T-cell (primary cell): ENCODE measurements at places on chromosomes 1 and 21.
A peak's percentile ranks its signal among the peaks of the same experiment; 100 is the strongest.

DNA sequence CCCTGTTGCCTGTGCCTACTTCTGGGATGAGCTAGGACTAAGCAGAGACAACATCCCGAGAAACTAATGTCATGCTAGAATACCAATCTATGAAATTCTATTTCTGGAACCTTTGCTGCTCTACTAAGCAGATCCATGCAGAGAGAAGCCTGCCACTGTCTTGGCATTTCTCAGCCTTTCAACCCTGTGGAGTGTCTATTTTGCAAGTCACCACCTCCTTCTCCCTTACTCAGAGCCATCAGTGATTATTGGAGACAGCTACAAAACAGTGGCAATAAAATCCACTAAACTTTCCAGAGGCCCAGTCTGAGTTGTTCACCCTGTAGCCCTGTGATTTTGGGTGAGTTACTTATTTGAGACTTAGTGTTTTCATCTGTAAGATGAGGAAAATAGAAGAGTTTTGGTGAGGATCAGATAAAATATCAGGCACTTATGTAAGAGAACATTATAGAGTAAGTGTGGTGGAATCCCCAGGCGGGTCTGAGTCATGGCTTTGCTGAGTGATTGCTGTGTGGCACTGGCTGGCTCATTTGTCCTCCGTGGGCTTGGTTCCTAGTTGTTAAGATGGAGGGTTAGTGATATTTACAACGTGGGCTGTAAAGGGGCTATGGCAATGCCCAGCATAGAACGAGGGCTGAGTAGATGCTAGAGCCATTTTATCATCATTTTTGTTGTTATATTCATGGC, 61.1 kb downstream of the FMN2 start:
- H3K27me3 ChIP-seq: no peaks in the 10 kb centered on the region
- no peak overlapping the region for H3K4me3 ChIP-seq
- no peaks in the 10 kb centered on the region for H3K4me1 ChIP-seq
- H3K36me3 ChIP-seq: no peaks in the 10 kb centered on the region

- no peaks in the 10 kb centered on the region for H3K27me3 ChIP-seq
- no peaks in the 10 kb centered on the region for H3K36me3 ChIP-seq
- peaks cover 60% of the 10 kb centered on the region for H3K4me1 ChIP-seq
- peak overlapping the region; percentile 71 for H3K27ac ChIP-seq
- H3K4me3 ChIP-seq: peak overlapping the region; percentile 80
Measured at GRCh38 chr1:8423692-8424538, 106.0 kb downstream of the SLC45A1 start.

DNA sequence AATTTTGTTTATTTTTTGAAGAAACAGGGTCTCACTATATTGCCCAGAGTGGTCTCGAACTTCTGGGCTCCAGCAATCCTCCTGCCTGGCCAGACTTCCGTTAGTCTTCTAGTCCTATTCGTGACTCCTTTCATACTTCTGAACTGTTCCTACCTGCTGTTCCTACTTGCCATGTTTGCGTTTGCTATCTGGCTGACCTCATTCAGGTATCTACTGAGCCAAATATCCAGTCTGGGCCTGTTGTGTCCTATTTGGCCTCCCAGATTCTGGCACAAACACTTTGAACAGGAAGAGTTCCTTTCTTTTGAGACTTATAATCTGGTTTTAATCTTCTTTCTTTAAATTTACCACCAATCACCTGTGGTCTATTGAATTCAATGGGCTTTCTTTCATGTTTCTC, 6.9 kb upstream of the NR1I3 start:
- no peaks in the 10 kb centered on the region for H3K27me3 ChIP-seq
- H3K27ac ChIP-seq: no peak overlapping the region
- no peaks in the 10 kb centered on the region for H3K36me3 ChIP-seq
- no peak for DNase-seq
- no peak overlapping the region for H3K4me3 ChIP-seq

GRCh38 chr1:233843525-233844204, 60.8 kb upstream of the SLC35F3 start:
- H3K4me3 ChIP-seq: no peak overlapping the region
- H3K4me1 ChIP-seq: no peaks in the 10 kb centered on the region
- no peak for DNase-seq
- H3K36me3 ChIP-seq: no peaks in the 10 kb centered on the region
- peaks cover 2% of the 10 kb centered on the region for H3K27me3 ChIP-seq

- peak overlapping the region; percentile 59 for H3K27ac ChIP-seq
- no peaks in the 10 kb centered on the region for H3K36me3 ChIP-seq
- H3K4me3 ChIP-seq: peak overlapping the region; percentile 88
- peaks cover 27% of the 10 kb centered on the region for H3K4me1 ChIP-seq
- H3K27me3 ChIP-seq: no peaks in the 10 kb centered on the region
Measured at GRCh38 chr1:84505493-84506001, 639 bp upstream of the SPATA1 start.

DNA sequence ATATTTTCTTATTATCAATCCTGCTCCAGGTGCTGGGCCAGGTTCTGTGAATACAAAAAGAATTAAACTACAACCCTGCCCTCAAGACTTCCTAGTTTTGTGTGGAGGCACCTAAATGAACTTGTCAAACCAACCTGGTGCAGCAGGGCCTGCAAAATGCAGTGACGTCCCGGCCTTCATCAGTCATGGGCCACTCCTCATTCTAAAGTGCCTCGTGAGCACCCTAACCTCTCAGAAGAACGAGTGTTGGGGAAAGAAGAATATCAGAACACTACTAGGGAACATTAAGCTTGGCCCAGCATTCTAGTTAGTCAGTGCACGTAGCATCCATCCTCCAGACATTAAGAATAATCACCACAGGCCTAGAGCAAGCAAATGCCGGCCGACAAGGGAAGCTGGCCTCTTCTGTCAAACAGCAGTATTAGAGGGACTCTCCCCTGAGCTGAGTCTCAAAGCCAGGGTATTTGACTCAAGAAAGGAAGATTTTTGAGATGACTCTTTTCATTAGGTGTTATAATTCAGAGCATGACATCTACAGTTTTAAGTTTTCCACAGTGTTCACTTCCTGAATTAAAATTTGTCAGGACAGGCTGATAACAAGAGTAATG, 137.9 kb downstream of the SLC45A1 start:
- H3K36me3 ChIP-seq: no peaks in the 10 kb centered on the region
- DNase-seq: no peak
- no peak overlapping the region for H3K27ac ChIP-seq
- no peak overlapping the region for H3K4me3 ChIP-seq
- peaks cover 8% of the 10 kb centered on the region for H3K4me1 ChIP-seq

DNA sequence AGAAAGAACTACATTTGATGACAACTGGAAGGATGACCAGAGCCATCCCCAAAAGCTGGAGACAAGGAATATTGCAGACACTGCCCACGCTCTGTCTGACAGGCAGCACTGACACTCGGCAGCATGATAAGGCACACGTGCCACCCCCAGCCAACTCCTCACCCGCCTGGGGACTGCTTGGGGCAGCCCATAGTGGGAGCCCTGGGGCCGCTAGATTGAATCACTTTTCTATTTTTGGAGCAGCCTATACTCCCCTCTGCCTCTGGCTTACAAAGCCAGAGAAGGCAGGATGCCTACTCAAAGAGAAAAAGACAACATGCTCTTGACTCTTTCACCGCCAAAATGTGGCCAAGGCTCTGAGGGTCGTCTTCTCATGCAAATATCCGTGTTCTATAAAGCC, 1.3 kb downstream of the SMG5 start:
- H3K36me3 ChIP-seq: peaks cover 13% of the 10 kb centered on the region
- peak overlapping the region; percentile 17 for H3K27ac ChIP-seq
- H3K4me3 ChIP-seq: peak overlapping the region; percentile 57
- no peaks in the 10 kb centered on the region for H3K27me3 ChIP-seq
- DNase-seq: no peak
- H3K4me1 ChIP-seq: peaks cover 27% of the 10 kb centered on the region

- no peaks in the 10 kb centered on the region for H3K4me1 ChIP-seq
- no peak overlapping the region for H3K4me3 ChIP-seq
- no peaks in the 10 kb centered on the region for H3K36me3 ChIP-seq
- DNase-seq: no peak
Measured at GRCh38 chr1:237578540-237578939, 312.2 kb downstream of the ZP4 start.

DNA sequence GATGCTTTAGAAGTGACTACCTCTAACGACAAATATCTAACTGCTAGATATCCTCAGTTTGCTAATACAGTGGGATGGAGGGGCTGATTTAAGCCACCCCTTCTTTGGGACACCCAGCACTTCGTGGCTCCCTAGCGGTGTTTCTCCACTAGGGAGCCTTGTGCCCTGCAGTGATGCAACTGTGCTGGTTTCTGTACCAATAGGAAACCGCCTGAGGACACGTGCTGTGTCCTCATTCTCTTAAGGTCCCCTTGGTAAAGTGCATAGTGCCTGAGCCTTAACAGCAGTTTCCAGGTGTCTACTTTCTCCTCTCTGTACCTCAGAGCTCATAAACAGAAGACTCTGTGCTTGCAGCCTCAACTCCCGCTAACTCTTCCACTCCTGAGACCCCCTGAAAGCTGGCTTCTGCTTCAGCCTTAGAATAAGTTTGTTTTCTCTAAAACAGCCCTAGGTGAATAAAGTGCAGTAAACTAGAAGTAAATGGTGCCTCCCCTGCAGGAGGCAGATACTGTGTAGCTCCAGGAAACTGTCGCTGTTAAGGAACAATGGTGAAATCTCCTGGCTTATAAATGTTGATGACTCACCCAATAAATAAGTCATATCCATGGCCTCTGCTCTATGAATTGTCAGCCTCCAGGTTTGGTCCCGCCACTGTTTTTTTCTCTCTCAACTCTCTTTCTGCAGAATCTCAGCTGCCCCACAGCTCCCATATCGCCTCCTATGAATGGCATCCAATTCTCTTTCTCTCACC, 130.4 kb downstream of the AK5 start:
- H3K4me1 ChIP-seq: peaks cover 15% of the 10 kb centered on the region
- no peaks in the 10 kb centered on the region for H3K36me3 ChIP-seq

GRCh38 chr21:25638660-25639550, at the start of gene JAM2:
Gene JAM2, plus strand, starts transcription at chr21:25639258. Its CDS starts 564 bp downstream, at chr21:25639822.
- H3K36me3 ChIP-seq: no peaks in the 10 kb centered on the region
- peaks cover 3% of the 10 kb centered on the region for H3K4me1 ChIP-seq
- H3K4me3 ChIP-seq: peak within 1 kb of the TSS; percentile 78
- H3K27me3 ChIP-seq: peaks cover 13% of the 10 kb centered on the region
- no peak for DNase-seq

GRCh38 chr1:76379506-76379905, 305.0 kb downstream of the ST6GALNAC3 start:
- H3K4me3 ChIP-seq: no peak overlapping the region
- no peaks in the 10 kb centered on the region for H3K4me1 ChIP-seq
- no peaks in the 10 kb centered on the region for H3K36me3 ChIP-seq
- no peak for DNase-seq
- no peaks in the 10 kb centered on the region for H3K27me3 ChIP-seq

DNA sequence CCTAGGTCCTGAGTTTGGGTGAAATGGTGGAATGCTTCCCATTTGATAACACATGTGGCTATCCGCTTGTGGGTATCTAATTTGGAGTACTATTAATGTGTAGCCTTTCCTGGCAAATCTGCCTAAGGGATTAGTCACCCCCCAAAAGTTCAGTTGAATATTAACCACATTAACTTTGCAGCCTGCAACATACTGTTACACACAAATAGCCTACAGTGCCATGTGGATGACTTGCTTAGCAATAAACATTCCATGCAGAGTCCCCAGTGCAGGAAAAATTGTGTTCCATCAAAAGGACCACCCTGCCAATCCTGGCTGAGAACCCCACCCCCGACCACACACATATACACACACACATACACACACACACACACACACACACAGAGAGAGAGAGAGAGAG, 303.3 kb upstream of the ESRRG start:
- no peaks in the 10 kb centered on the region for H3K4me1 ChIP-seq
- H3K27ac ChIP-seq: no peak overlapping the region
- no peaks in the 10 kb centered on the region for H3K27me3 ChIP-seq
- H3K4me3 ChIP-seq: no peak overlapping the region

- no peaks in the 10 kb centered on the region for H3K36me3 ChIP-seq
- H3K4me1 ChIP-seq: no peaks in the 10 kb centered on the region
- peaks cover 24% of the 10 kb centered on the region for H3K27me3 ChIP-seq
- DNase-seq: no peak
Measured at GRCh38 chr1:190474650-190475211, 2.9 kb downstream of the BRINP3 start.

GRCh38 chr1:43280692-43281091, 4.7 kb downstream of the C1orf210 start:
- H3K27ac ChIP-seq: no peak overlapping the region
- no peak overlapping the region for H3K4me3 ChIP-seq
- peaks cover 45% of the 10 kb centered on the region for H3K27me3 ChIP-seq

DNA sequence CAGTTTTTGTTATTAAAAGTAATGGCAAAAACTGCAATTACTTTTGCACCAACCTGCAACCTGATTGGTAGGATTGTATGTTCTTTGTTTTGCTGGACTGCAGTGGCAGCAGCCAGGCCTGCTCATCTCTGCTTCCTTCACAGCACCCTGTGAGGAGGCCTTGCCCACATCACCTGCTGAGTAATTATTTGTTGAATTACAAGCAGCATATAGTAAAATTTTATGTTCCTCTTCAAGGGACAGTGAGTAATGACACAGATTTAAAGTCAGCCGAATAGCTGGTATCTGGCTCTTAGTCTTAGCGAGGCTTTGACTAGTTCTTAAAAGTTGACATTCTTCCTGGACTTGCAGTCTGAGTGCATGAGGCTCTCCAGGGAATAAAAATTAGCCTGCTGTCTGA, 435.1 kb downstream of the PRDM2 start:
- H3K4me1 ChIP-seq: no peaks in the 10 kb centered on the region
- DNase-seq: no peak
- no peak overlapping the region for H3K4me3 ChIP-seq
- H3K27ac ChIP-seq: no peak overlapping the region
- H3K27me3 ChIP-seq: peaks cover 6% of the 10 kb centered on the region
- H3K36me3 ChIP-seq: no peaks in the 10 kb centered on the region

- no peak overlapping the region for H3K27ac ChIP-seq
- no peak for DNase-seq
- no peaks in the 10 kb centered on the region for H3K36me3 ChIP-seq
- H3K27me3 ChIP-seq: no peaks in the 10 kb centered on the region
- no peak overlapping the region for H3K4me3 ChIP-seq
Measured at GRCh38 chr21:27841084-27841672, 874.3 kb upstream of the ADAMTS5 start.

DNA sequence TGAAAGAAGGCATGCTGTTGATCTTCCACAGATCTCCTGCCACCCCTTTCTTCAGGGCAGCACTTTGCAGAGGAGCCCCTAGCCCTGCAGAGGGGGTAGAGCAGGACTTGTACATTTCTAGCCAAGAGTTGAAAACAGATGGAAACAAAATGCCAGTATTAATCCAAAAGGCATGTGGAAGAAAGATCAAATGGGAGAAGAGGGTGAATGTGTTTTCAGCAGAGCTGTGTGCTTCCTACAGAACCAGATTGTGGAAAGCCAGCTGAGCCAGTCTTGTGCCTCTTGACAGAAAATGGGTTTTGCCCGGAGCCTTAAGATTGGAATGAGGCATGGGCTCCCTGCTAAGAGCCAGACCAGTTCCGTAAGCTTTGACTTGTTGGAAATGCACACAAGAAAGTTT, 105.2 kb upstream of the TSPAN2 start:
- H3K36me3 ChIP-seq: no peaks in the 10 kb centered on the region
- no peak for DNase-seq
- no peak overlapping the region for H3K27ac ChIP-seq
- H3K4me1 ChIP-seq: no peaks in the 10 kb centered on the region
- H3K4me3 ChIP-seq: no peak overlapping the region
- H3K27me3 ChIP-seq: peaks cover 3% of the 10 kb centered on the region
